ENCODE measurements at places on chromosomes 2 and 18.

GRCh38 chr2:170943041-170943440 is 14.0 kb downstream of the GORASP2 start:
- no peak for DNase-seq

- DNase-seq: no peak
These were observed 22.3 kb upstream of the GRP start for GRCh38 chr18:59197636-59198035.

DNA sequence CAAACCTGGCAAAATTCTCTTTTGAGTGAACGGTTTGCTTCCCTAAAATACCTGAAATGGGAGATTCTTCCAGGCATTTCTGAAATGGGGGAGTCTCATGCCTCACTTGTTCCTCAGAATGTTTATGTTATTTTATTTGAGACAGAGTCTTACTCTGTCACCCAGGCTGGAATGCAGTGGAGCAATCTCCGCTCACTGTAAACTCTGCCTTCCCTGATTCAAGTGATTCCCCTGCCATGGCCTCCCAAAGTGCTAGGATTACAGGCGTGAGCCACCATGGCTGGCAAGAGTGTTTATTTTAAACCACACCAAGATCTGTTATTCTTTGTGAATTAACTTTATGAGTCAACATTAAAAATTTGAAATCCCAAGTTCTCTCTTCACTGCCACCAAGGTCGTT is 6.4 kb upstream of the FHL2 start:
- no peak for DNase-seq

DNA sequence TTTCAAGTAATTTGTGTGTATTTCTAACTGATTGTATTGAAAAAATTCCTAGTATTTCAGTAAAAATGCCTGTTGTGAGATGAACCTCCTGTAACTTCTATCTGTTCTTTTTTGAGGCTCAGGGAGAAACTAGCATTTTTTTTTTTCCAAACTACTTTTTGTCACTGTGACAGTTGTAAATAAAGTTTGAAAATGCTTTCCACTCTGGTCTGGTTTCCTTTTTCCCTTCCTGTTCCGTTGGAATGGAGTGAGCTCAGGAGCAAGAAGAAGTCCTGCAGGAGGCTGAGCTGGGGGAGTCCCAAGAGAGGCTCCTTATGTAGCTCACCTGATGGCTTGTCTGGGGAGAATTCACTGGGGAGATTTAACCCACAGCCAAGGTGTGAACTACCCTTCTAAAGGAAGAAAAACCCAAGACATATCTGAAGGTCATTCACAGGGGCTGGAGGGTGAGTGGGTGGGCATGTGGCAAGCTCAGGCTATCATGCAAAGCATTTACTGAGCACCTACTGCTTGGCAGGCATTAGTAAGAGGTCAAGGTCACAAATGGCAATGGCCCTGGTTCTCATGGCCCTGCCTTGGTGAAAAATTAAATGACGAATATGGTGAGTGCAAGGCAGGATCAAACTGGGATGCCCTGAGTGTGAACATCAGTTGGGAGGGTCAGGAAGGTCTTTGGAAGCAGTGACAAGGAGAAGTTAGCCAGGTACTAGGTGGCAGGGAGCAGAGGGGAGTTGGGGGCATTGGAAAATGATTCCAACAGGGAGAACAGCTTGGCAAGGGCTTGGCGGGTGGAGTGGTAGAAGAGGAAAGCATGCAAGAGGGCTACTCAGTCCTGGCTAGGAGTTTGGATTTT is 28.7 kb downstream of the LBH start:
- DNase-seq: no peak

DNA sequence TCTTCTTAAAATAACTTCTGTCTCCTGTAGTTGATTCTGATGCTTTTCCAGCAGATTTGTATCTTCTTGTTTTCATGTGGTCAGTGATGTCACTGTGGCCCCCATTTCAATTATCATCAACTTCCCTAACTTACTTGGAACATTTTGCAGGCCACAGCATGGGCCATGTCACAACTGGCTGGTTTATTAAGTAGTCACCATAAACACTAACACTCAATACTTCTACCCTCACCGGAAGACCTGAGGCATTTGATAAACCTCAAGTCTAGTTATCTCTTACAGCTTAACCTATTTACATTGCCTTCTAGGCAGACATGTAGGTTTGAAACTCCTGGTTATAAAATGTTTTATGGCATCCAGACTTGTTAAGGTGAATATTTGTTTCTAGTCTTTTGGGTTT is 37.4 kb upstream of the PROKR1 start:
- no peak for DNase-seq

GRCh38 chr2:57886161-57886786 is 160.3 kb upstream of the VRK2 start:
- no peak for DNase-seq

All from HuH-7.5 (cell line).